ENCODE measurements at places on chromosomes 13 and 19.

DNA sequence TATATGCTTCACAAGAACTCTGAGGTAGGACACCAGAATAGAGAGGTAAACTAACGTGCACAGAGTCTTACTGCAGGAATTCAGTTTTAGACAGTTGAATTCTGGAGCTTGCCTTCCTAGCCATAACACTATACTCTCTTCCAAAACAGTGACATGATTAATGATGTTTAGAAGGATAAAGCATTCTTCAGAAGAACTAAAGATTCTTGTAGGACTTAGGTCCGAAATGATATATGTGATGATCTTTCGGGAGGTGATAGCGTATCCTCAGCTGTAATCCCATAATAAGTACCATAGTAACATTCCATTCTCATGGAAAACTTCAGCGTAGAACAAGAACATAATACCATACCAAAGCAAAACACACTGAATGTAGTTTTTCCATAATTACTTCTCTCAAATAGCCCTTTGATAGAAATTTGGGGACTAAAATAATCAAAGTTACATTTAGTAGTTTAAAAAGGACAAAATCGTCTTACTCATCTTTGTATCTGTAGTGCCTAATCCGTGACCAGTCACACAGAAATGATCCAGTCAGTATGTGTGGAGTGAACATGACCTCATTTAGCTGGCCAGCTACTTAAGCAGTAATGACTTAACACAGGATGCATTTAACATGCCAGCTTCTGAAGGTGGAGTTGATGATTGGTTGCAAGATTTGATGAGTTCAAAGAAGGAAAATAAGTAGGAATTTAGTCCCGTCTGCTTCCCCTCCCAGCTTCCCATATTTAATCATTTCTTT, 38.4 kb downstream of the PIBF1 start:
- peak; percentile 58 for DNase-seq

- no peak for DNase-seq
Measured at GRCh38 chr19:10662384-10663251, 8.5 kb downstream of the ILF3 start.

DNA sequence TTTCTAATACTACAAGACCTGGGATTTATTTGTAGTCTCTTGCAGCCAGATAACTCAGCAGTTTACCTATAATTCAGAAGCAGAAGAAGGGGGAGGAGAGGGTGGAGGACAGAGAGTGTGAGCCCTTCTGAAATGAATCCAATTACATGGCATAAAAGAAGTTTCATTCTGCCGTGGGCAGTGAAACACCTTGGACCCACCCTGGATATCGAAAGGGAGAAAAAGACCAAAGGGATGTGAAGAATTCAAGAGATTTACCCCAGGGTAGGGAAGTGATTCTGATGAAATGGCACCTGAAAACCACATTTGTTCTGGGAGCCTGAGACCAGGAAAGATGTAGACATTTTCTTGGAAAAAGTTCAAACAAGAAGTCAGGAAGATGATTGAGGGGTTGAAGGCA, 140.9 kb downstream of the NDFIP2 start:
- DNase-seq, result no peak

- no peak for DNase-seq
Measured at GRCh38 chr13:78875792-78876580, 217.0 kb upstream of the OBI1 start.

GRCh38 chr13:20714161-20714560, 10.7 kb downstream of the IL17D start:
- DNase-seq, result peak; percentile 68

DNA sequence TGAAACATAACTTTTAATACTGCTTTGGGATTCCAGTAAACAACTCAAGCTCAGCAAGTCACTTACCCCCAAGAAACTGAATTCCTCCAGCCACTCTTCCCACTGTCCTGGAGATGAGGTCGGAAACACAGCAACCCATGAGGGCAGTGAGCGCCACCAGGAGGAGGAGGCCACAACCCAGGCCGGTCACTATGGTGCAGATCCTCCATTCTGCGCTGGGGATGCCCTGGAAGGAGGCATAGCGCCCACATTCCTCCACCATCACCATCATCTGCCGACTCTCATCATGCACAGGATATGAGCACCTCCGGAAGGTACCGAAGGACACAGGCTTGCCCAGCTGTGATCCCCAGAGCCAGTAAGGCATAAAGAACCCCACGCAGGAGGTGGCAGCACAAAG, 2.2 kb downstream of the LHFPL6 start:
- DNase-seq, result peak; percentile 17

DNA sequence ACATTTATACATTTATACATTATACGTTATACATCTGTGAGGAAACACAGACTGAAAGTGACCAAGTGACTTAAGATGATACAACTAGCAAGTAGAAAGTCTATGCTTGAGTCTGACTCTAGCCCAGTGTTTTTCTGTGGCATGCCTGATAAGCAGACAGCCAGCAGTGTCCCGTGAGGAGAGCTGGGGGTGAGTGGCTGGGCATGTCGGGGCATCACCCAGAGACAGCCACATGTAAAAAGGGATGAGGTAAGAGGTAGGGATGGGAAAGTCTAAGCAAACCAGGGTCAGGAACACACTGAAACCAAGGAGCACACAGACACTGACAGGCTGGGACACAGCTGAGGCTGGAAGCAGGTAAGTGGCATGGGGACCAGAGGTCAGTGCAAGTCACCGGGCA, 333.2 kb downstream of the FOXO1 start:
- DNase-seq, result no peak

DNA sequence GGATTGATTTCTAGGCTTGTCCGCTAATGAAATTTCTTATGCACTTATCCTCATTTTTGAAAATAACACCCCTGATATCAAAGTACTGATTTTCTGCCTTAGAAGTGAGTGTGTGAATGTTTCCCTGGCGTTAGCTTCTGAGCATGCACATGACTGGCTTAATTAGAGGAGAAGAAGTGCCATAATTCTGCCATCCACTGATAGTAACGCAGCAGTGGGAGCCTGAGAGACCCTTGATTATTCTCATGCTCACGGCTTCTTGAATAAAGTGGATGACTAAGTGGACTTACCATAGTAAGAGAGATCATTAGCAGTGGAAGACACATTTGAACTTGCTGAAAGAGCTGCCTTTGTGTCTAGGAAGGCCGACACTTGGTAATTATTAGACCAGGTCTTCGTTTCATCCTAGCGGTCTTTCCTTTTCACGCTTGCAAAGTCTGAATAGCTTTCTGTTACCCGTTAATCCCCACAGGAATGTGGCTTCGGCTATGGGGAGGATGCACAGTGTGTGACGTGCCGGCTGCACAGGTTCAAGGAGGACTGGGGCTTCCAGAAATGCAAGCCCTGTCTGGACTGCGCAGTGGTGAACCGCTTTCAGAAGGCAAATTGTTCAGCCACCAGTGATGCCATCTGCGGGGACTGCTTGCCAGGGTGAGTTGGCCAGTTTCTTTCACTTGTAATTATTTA, 45.3 kb downstream of the TNFRSF19 start:
- no peak for DNase-seq

DNA sequence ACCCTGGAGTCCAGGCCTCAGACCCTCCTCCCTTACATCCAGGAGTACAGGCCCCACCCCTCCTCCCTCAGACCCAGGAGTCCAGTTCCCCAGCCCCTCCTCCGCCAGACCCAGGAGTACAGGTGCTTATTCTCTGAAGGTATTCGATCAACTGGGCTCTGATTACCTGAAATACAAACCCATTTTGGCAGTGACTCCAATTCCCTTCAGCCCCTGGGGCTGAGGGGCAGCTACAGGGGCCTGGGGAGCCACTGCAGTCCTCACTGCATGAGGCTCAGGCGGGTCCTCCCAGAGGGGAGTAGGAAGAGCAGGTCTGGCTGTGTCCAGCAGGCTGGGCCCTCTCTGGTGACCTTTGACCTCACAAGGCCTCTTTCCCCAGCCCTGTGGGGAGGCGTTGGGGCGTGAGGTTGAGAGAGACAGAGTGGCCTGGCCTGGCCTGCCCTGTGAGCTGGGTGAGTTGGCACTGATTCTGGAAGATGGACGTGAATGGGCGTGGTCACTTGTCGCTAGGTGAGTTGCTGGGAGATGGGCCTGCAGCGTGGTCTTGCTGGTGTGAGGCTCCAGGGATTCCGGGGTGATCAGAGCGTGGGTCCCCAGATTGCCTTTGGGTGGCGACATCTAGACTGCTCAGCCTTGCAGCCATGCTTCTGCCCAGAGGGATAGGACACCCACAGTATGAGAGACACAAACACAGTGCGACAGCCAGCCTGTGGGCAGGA, 3.1 kb downstream of the BCAT2 start:
- DNase-seq, result no peak

GRCh38 chr19:9010693-9011092, 484 bp upstream of the MUC16 start:
- no peak for DNase-seq

- peak; percentile 54 for DNase-seq
Measured at GRCh38 chr13:47211106-47211505, 314.3 kb upstream of the HTR2A start.

GRCh38 chr19:13262450-13262849, 112.2 kb downstream of the IER2 start:
- peak; percentile 41 for DNase-seq

- no peak for DNase-seq
Measured at GRCh38 chr19:55406826-55407549, 600 bp downstream of the UBE2S start.

DNA sequence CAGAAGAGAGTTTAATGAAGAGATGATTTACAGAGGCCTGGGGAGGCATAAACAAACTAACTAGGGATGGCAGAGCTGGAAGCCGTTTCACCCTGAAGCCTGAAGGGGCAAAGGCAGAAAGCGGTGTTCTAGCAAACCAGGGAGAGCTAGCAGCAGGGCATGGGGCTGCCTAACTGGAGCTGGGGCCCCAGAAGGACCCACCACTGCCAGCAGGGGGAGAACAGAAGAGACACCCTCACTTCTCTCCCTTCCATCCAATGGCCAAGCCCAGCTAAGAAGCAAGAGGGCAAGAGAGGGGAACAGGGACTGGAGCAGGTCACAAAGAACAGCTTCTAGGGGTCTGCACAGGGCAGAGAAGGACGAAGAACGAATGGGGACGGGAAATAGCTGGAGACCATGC, 195.5 kb downstream of the KATNAL1 start:
- DNase-seq, result no peak

DNA sequence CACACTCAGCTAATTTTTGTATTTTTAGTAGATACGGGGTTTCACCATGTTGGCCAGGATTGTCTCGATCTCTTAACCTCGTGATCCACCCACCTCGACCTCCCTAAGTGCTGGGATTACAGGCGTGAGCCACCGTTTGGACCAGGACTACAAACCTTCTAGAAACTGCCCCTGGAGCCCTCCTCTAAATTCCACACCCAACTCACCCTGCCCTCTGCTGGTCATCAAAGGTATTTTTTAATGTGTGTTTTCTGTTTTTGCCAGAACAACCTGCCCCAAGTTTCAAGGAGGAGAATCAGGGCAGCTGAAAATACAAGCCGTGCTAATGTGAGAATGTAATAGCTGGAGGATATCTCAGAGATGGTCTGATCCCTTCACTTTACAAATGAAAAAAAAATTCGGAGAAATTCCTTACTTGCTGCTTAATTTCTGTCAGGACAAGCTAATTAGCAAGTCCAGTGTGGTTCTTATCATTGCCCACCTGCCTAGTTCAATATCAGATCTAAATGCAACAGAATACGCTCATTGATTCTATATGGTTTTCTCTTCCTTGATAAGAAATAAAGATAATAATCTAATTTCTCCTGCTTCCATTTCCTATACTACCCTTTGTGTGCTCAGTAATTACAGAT, 4.1 kb downstream of the ATP8A2 start:
- peak; percentile 45 for DNase-seq

GRCh38 chr13:39224671-39225240, 186.5 kb downstream of the NHLRC3 start:
- no peak for DNase-seq

GRCh38 chr19:19269952-19270694, 3.0 kb downstream of the TM6SF2 start:
- DNase-seq, result no peak

- DNase-seq, result no peak
Measured at GRCh38 chr19:36252047-36252446, 37.1 kb downstream of the ZNF146 start.

GRCh38 chr19:35805526-35806102, 7.0 kb downstream of the PRODH2 start:
- no peak for DNase-seq

- no peak for DNase-seq
Measured at GRCh38 chr13:74465271-74465670, 331.1 kb upstream of the KLF12 start.

- DNase-seq, result no peak
Measured at GRCh38 chr13:105773863-105774538, 761.5 kb downstream of the EFNB2 start.

DNA sequence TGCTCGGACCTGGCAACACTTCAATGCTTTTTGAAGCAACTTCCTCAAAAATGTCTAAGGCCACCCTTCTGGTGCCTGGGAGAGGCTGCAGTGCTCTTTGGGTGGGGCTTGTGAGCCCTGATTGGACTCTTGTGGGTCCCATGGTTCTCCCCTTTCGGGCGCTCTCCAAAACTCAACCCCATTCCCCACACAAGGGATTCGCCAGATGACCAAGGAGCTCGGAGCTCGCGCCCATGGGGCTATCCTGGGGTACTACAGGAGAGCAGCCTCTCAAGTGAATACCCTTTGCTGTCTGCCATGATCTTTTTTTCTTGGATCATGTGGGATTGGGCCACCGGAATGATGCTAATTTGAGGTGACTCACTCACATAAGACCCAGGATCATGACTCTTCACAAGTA, 29.7 kb upstream of the KL start:
- no peak for DNase-seq

DNA sequence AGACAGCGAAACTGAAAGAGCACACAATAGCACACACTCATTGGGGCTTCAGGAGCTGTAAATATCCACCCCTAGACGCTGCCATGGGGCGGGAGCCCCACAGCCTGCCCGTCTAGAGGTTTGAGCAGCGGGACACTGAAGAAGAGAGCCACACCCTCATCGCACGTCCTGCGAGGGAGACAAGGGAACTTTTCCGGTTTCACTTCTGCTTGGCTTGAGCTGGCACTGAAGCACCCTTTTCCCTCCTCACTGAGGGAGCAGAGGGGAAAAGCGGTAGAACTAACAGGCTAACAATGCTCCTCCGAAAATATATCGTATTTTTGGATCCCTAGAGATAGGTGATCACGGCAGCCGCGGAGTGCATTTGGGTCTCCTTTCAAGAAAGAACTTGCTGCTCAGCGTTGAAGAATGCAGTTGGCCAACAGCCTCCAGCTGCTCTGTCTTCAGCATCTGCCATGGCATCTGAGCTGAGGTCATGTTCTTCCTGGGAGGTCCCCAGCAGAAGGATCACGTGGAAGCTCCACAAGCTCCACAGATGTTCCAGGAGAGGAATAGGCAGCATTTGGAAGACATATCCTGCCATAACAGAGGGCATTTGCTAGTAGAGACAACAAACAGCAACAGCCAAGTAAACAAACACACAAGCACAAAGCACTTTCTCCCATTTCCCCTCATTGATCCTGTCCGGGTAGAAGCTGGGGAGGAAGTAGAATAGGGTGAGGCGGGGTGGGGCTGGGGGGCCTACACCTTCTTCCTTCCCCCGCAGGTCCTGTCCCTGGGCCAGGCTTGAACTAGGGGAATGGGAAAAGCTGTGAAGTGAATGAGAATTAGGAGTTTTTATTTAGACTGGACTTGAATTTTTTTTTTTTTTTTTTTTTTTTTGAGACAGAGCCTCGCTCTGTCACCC, 44.8 kb upstream of the ALOX5AP start:
- DNase-seq, result peak; percentile 97

All from LHCN-M2 (cell line).